IMR-90 (cell line): ENCODE measurements at places on chromosomes 1 and 21. TPM values are rescaled to one million over a fixed set of nuclear protein-coding genes. Genes with fewer than 3 reads are reported as not detected.

- DNase-seq, result no peak
Observed at GRCh38 chr1:6491966-6492365, 499 bp upstream of the PLEKHG5 start.

- DNase-seq, result no peak
Observed at GRCh38 chr1:14228677-14229076, 369.8 kb upstream of the KAZN start.

DNA sequence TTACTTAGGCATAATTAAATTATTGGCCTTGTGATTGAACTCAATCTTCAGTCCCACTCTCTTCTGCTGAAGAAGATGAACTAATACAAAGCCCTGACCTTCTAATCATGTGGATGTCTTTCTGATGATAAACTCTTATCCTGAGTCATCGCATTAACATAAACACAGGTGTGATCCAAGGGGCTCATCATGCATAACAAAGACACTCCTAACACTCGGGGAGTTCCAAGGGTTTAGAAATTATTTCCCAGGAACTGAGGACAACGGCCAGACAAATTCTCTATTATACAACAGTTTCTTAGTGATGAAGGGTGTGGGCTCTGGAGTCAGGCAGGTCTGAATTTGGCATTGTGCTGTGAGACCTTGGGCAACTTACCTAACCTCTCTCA is 18.0 kb downstream of the DUSP10 start:
- peak; percentile 43 for DNase-seq

DNA sequence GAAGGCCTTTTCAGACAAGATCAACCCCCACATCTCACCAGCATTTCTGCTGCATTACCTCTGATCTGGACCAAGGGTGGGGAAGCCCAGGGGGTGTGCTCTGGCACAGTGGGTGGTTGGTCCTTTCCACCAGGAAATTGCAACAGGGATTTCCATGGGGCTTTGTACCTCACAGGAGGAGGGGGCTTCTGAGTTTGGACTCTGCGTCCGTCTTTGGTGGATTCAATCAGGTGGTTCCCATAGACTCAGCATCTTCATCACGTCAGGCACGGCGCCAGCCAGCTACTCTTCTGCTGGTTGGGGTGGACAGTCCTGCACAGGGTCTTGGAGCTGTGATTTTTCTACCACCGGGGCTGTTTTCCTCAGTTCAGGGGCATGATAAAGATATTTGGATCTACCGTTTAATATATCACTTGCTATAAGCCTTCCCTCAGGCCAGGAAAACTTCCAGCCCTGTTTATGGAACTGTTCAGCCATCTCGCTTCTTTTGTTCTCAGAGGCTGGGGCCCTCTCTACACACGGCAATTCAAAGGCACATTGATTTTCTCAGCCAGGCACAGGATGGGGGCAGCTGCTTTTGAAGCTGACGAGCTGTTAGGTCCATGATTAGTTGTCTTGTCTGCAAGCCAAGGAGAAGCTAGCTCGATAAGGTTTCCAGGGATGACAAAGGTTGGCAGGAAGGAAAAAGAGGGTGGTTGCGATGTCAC is 467.3 kb downstream of the CAMTA1 start:
- DNase-seq, result no peak

DNA sequence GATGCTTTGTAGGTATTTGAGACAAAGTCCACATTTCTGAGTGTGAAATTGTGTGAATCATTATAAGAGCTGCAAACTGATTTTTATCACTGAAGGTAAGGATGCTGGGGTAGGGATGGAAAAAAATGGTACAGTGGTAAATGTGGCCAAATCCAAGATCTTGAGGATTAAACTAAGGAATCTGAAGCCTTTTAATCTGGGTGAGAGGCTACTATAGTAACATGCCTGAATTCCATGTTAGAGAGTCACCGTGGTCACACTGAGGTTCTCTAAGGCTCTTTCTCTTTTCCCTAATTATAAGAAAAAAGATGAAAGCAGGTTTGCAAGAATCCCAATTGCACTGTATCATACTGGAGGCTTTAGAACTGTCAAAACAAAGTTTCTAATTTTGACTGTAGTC is 17.6 kb downstream of the PTGER3 start:
- no peak for DNase-seq

Gene ERI3
- 55.3 and 56.6 TPM in 2 replicates for total RNA-seq

- DNase-seq, result peak; percentile 63
Observed at GRCh38 chr1:219460896-219461815, 151.7 kb downstream of the ZC3H11B start.

DNA sequence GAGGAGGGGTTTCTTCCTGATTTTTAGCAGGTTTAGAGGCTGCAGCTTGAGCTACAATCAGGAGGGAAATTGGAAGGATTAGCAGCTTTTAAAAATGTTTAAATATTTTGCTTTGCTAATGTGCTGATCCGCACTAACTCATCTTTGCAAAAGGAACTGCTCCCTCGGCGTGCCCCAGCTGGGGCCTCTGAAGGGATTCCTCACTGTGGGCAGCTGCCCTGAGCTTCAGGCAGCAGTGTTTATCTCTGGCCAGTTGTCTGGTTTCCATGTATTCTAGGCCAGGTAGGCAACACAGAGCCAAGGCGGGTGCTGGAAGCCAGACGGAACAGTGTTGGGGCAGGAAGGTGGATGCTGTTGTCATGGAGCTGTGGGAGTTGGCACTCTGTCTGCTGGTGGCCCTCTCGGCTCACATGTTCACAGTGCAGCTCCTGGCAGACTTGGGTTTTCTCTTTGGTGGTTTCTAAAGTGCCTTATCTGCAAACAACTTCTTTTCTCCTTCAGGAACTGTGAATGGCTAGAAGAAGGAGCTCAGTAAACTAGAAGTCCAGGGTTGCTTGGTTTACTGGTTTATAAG is 18.9 kb downstream of the NECAP2 start:
- no peak for DNase-seq

- DNase-seq, result peak; percentile 98
Observed at GRCh38 chr1:87956072-87956471, 627.4 kb downstream of the LMO4 start.

Gene KAZN
- 5.2 and 5.6 TPM in 2 replicates for total RNA-seq
